ENCODE measurements at places on chromosomes 6 and 20.

GRCh38 chr20:57503035-57503658 lies 21.8 kb downstream of the CTCFL start:
- no peak for DNase-seq

- DNase-seq = no peak
These were observed 170.0 kb downstream of the ZNF217 start for GRCh38 chr20:53423587-53424146.

DNA sequence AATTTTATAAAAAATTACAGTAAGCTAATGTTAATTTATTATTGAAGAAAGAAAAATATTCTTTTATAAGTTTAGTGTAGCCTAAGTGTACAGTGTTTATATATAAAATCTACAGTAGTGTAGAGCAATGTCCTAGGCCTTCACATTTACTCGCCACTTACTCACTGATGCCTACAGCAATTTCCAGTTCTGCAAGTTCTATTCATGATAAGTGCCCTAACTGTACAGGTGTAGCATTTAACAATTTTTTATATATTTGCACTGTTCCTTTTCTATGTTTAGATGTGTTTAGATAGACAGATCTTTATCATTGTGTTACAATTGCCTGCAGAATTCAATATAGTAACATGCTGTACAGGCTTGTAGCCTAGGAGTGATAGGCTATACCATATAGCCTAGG lies 80.1 kb upstream of the HDAC2 start:
- DNase-seq = no peak

DNA sequence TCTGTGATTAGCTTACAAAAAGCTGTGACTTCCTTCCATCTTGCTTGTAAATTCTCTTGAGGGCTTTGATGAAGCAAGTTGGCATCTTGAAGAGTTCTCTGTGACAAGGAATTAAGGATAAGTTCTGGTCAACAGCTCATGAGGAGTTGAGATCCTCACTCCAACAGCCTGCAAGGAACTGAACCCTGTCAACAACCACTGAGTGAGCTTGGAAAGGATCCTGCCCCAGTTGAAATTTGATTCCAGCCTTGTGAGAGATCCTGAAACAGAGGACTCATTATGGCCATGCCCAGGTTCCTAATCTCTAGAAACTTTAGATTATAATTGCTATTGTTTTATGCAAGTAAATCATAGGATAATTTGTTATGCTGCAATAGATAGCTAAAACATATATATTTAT lies 133.7 kb downstream of the PTCHD4 start:
- DNase-seq = no peak

GRCh38 chr6:18266523-18266912 lies 2.2 kb upstream of the DEK start:
- no peak for DNase-seq

DNA sequence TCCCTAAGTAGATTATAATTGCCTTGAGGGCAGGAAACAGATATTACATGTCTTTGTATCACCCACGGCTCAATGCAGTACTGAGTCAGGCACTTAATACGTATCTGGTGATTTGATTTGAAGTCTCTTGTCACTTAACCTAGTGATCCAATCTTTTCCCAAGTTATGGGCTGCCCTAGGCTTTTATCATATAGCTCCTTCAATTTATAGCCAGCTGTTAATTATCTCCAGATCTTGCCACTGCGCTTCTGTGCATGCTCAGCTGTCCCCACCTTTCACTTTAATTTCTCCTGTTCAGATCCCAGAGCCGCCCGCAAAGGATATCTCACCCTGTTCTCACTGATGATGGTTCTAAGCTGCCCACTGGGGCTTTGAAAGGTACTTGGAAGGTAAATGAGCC lies 41.9 kb downstream of the SNHG17 start:
- DNase-seq = no peak

DNA sequence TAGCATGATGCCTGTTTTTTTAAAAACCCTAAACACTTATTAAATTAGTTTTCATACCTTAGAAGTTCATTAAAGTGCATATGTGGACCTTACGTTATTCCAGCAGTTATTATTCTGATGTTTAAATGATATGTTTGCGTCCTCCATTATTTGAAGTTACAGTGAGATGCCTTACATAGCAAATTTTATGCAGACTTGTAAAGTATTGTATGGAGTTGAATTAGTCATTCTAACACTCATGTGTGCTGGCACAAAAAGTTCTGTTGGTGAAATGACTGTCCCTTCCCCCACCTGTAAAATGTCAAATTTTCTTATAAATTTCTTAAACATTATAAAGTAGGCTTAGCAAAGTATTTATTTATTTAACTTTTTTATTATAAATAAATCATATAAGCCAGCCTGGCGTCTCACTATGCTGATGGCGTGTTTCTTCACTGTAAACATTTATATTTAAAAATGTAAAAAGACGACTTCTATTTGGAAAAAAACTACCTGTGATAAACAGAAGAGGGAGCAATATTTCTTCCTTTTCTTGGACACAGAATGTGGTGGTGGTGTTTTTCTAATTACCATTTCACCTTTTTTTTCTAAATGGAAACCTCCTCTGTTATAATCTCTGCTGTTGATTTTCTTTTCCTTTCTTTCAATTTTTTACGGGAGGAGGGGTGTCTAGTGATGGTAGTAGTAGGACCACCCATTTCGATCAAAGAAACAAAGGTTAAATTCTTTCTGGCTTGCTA lies 155.4 kb downstream of the RFPL4B start:
- no peak for DNase-seq

GRCh38 chr20:1911536-1911935 lies 16.3 kb downstream of the SIRPA start:
- DNase-seq = no peak

DNA sequence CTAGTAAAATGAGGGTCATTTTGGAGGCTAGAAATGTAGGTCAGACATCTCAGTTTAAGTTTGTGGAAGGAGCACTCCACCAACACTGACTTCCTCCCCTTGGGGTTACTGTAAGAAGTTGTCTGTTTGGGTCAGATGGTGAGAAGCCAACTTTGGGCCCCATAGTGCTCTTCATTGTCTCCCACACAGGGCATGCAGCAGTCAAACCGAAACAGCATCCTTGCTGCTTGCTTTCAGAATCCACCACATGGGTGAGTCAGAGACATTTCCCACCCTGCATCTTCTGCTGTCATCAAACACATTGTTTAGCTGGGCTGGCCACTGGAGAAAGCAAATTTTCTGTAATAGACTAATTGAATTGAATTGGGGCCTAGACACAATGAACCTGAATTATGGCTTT lies 16.8 kb downstream of the IL17F start:
- no peak for DNase-seq

Data from activated T-helper 1 cell treated with Interleukin-2 at 50 U/mL for 16 hours (primary cell).